Uterine smooth muscle cell (primary cell): ENCODE measurements at places on chromosomes 12 and 14. TPM values are rescaled to one million over a fixed set of nuclear protein-coding genes. Genes with fewer than 3 reads are reported as not detected.

Gene PDE3A
- 1.4 and 1.7 TPM in 2 replicates for total RNA-seq

Gene NTN4
- 2.9 and 8.5 TPM in 2 replicates for total RNA-seq

Gene TEX52
- 0.12 TPM in 1 of 2 replicates, not detected in the other for total RNA-seq

Gene KRT74
- not detected in 2 replicates for total RNA-seq

Gene RERG
- total RNA-seq: not detected in 2 replicates

Gene DDX11
- total RNA-seq: 22.4 and 37.2 TPM in 2 replicates

Gene ENDOU
- under 0.01 and 0.11 TPM in 2 replicates for total RNA-seq

Gene DIO2
- total RNA-seq: 1.00 and 4.3 TPM in 2 replicates

Gene RBM23
- 70.1 and 82.8 TPM in 2 replicates for total RNA-seq

Gene KRT73
- total RNA-seq: not detected in 2 replicates

Gene LRRIQ1
- total RNA-seq: 0.55 and 0.62 TPM in 2 replicates

Gene SIRT4
- total RNA-seq: 0.66 and 2.4 TPM in 2 replicates

Gene DNAJC22
- total RNA-seq: 2.6 and 4.4 TPM in 2 replicates

Gene CIROP
- 0.11 and 0.25 TPM in 2 replicates for total RNA-seq

Gene LYZ
- not detected in 2 replicates for total RNA-seq

Gene AQP2
- total RNA-seq: not detected in 2 replicates

Gene E2F7
- total RNA-seq: 26.4 and 32.6 TPM in 2 replicates

Gene TCTN2
- total RNA-seq: 12.7 and 13.6 TPM in 2 replicates

Gene ZCRB1
- 29.8 and 33.9 TPM in 2 replicates for total RNA-seq

Gene HOXC4
- not detected in 2 replicates for total RNA-seq

Gene SPRING1
- 29.1 and 32.0 TPM in 2 replicates for total RNA-seq

Gene HDAC7
- 24.5 and 35.1 TPM in 2 replicates for total RNA-seq

Gene PRKAG1
- 72.5 and 74.4 TPM in 2 replicates for total RNA-seq

Gene MEG3
- 81.9 and 191 TPM in 2 replicates for total RNA-seq

Gene AQP5
- total RNA-seq: not detected in 2 replicates

Gene RHEBL1
- 0.62 and 1.8 TPM in 2 replicates for total RNA-seq

Gene FAM161B
- 3.4 and 4.0 TPM in 2 replicates for total RNA-seq

Gene APOLD1
- 9.0 and 13.2 TPM in 2 replicates for total RNA-seq

Gene GXYLT1
- total RNA-seq: 17.2 and 23.0 TPM in 2 replicates

Gene TAS2R20
- total RNA-seq: 3.9 and 5.8 TPM in 2 replicates

Gene SPTLC2
- total RNA-seq: 59.3 and 60.2 TPM in 2 replicates

Gene FSCB
- 0.12 TPM in 1 of 2 replicates, not detected in the other for total RNA-seq

Gene ABCC9
- total RNA-seq: 20.5 and 37.9 TPM in 2 replicates

Gene SLC6A15
- 47.1 and 78.4 TPM in 2 replicates for total RNA-seq

Gene MANSC4
- not detected in 2 replicates for total RNA-seq
